ENCODE measurements at places on chromosomes 1 and 21.

DNA sequence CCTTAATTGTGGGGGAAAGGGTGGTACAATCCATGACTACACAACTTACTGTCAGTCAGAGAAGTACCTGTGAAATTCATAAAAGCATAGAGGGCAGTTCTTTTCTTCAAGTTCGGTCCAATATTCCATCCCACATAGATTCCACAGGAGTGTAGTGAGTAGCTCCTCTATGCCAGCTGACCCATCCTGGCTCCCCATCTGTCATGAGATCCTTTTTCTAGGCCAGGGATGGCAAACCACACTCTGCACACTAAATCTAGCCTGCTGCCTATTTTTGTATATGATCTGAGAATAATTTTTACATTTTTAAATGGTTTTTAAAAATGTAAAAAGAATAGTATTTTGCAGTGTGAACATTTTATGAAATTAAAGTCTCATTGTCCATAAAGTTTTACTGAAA lies 107.0 kb upstream of the TSPAN2 start:
- DNase-seq, result no peak

DNA sequence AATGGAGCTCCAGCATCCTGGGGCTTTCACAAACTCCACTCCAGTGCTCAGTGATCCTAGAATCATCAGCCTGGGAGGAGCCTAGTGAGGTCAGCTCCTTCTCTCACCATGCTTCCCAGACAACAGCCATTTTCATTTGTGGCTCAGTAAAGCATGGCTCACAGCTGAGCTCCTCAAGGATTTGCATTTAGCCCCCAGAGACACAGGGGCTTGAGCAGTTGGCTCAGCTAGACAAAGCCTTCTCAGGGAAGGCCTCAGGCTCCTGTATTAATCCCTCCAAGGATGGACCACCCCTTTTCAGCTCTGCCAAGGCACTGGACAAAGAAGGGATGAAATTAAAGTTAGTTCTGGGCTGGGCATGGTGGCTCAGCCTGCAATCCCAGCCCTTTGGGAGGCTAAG lies 39.5 kb downstream of the ERI3 start:
- DNase-seq, result no peak

GRCh38 chr1:23657659-23658275 lies 33.8 kb upstream of the RPL11 start:
- DNase-seq, result peak; percentile 18

DNA sequence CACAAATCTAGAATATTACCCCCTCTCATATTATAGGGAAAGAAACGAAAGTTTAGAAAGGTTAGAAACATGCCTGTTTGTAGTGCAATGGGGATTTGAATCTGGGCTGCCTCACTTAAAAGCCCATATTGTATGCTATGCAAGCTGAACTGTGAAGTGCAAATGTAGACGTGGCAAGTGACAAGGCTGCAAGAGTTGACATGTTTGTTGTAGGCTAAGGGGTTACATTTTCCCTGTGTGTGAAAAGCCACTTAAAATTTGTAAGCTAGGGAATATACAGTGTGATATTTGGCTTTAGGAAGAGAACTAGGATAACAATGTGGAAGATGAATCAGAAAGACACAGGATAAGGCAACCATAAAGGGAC lies 29.0 kb downstream of the WDR26 start:
- no peak for DNase-seq

DNA sequence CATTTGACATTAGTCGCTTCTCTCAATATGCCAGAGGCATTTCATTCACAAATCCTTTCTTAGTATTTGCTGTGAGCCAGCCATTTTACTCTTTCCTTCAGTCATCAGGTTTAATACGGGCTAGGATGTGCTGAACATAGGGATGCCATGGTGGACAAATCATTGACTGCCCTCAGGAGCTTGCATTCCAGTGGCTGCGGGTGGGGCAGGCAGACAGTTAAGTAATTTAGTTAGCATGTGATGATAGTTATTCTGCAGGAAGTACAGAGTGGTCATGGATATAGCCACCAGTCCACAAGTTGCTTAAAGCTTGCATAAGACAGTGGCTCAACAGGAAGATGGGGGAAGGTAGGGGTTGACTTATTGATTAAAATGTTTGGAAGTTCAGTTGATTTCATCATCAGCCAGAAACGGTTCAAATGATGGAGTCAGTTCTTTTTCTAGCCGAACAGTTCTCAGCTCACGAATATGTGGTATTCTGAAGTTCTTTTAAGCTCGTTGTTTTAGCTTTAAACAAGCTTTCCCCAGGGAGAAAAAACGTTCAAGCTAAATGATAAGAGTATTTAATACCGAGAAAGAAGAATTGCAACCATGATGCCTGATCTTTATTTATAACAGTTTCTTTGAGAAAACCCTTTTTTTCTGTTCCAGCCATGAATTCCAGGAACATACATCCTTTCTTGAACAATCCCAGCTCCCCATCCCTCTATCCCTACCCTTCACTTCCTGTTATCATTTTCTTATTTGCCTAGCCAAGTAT lies 1.4 kb downstream of the SLC22A15 start:
- DNase-seq, result no peak

GRCh38 chr1:30782361-30783255 lies 25.0 kb upstream of the LAPTM5 start:
- peak; percentile 64 for DNase-seq

- DNase-seq, result no peak
Measured at GRCh38 chr1:158089925-158090637, 90.6 kb upstream of the CD1D start.

- peak; percentile 87 for DNase-seq
Measured at GRCh38 chr1:239951511-239952140, 140.1 kb upstream of the FMN2 start.
